NB4 (cell line): ENCODE measurements at places on chromosomes 12 and 14.

DNA sequence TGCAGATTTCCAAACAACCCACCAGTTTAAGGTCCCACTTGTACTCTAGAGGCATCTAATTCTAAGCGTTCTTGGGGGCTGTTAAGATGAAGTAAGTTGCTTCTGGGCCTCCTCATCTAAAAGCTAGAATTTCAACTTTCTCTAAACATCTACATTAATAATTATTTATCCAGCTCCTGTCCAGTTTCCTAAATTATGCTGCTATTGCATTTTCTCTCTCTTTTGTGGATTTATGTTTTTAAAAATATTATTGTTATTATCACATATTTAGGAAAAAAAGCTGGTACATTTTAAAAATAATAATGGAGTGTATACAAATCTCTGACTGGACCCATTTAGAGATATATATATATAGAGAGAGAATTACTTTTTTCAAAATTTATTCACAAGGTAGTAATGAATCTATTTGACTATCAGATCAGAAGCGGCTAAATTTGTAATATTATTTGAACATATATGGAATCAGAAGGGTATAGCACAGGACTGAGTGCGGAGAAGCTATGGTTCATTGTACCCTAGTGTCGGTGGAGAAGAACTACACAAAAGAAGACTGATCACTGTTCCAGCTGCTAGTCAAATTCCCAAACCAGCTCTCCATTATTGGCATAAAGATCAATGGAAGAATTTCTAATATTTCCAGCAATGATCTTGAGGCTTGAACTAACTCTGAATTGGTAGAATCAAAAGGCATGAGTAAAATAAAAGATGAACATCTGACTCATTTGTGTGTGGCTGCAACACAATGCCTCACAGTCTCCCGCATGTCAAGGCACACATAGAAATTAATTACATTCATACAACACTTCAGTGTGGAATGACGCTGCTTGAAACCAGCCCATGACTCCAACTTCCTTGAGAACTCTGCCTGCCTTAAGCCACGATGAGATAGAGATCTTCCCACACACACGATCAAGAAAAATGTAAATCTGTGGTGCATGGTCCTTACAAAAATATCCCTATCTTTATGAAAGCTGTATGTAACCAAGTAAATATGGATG is 433.4 kb upstream of the OR4E1 start:
- no peak for DNase-seq

DNA sequence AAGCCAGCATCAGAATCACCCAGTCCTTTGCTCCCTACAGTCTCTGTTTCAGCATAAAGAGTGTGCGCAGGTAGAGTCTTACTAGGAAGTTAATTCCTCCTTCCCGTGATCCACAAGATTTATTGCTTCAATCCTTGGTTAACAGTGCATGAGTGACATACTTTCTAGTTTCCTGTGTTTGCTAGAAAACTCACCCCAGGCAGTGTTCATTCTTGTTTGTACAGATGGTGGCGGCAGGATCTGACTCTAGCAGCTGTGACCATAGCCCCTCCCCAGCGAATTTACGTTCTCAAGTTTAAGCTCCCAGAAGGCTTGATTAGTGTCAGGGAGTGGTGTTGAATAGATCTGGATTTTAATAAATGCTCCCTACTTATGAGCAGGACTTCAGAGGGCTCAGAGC is 75.9 kb upstream of the ANO2 start:
- DNase-seq: no peak

GRCh38 chr12:501722-502447 is 42.1 kb downstream of the B4GALNT3 start:
- no peak for DNase-seq

GRCh38 chr12:12008931-12009611 is 61.7 kb upstream of the BCL2L14 start:
- DNase-seq: peak; percentile 86

- no peak for DNase-seq
Observed at GRCh38 chr12:102526656-102527055, 46.3 kb upstream of the IGF1 start.

GRCh38 chr12:2688381-2688931 is 106.3 kb upstream of the FKBP4 start:
- DNase-seq: no peak

- no peak for DNase-seq
Observed at GRCh38 chr14:31051511-31051910, 25.3 kb upstream of the STRN3 start.

GRCh38 chr12:63294327-63294632 is 143.3 kb upstream of the AVPR1A start:
- DNase-seq: no peak

GRCh38 chr14:75794615-75795038 is 133.6 kb downstream of the TTLL5 start:
- DNase-seq: no peak

- no peak for DNase-seq
Observed at GRCh38 chr14:25049093-25049567, 817 bp downstream of the STXBP6 start.

DNA sequence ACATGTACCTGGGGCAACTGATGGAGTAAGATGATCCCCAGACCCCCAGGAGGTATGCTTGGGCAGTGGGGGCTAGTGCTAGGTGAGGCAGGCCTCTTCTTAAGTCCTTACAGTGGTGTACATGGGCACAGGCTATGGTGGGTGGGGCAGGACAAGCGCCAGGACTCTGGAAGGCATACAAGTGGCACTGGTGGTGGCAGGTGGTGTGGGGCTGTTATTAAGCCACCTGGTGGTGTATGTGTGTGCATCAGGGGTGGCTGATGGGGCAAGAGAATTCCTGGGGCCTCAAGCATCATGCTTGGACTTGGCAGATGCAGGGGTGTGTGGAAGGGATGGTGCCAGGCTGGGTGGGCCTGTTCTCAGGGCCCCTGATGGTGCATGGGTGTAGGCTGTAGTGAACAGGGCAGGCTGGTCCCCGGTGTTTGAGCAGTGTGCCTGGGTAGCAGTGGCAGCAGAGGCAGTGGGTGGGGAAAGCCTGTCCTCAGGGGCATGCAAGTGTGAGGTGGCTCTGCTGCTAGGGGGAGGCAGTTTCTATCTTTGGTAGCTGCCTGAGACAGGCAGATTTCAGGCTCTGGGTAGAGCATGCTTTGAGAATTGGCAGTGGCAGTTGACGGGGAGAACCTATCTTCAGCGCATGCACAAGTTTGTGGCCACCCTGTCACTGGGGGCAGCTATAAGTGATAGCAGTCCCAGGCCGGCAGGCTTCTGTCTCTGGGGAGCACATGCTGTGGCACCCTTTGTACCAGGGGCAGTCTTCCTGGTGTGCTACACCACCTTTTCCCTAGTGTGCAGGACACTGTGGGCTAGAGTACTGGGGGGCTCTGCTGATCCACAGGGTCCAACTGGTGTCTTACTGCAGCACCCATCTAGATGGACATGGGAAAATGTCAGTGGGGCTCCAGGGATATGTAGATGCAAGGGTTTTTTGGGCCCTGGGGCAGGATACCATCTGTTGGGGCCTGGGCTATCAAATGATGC is 52.6 kb upstream of the ABCD2 start:
- no peak for DNase-seq

- no peak for DNase-seq
Observed at GRCh38 chr12:131738196-131738595, 27.3 kb downstream of the SFSWAP start.

- no peak for DNase-seq
Observed at GRCh38 chr14:102392506-102392905, 29.8 kb downstream of the TECPR2 start.

GRCh38 chr12:55930771-55931316 is at the start of gene DGKA:
DGKA (plus strand) TSS chr12:55931162; CDS start chr12:55936504, 5,342 bp downstream.
- DNase-seq: peak; percentile 88
